ENCODE measurements at places on chromosomes 1 and 21.

GRCh38 chr1:33535334-33535733 lies 62.9 kb downstream of the ZSCAN20 start:
- no peak for DNase-seq

GRCh38 chr1:8684590-8684989 lies 132.8 kb downstream of the RERE start:
- no peak for DNase-seq

- no peak for DNase-seq
Observed at GRCh38 chr1:68121536-68121935, 71.1 kb upstream of the DIRAS3 start.

- no peak for DNase-seq
Observed at GRCh38 chr1:197521118-197521739, 253.2 kb downstream of the CRB1 start.

DNA sequence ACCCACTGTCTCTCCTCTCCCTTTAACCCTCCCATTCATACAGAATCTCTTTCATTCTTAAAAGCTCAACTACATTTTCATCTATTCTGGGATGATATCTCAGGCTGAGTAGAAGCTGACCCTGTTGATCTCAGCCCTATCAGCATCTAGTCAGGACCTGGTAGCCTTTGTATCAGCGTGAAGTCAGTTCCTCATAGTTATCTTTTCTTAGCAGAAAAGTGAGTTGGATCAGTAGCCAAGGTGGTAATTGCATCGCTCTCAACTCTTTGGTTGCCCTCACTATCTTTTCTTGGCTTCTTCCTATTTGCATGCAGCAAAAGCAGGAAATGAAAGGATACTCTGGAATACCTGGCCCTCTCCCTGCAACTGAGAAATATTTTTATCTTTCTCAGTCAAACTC lies 13.6 kb upstream of the GOLT1A start:
- DNase-seq = no peak

GRCh38 chr21:35617491-35617890 lies 442.8 kb downstream of the SETD4 start:
- DNase-seq = no peak

GRCh38 chr1:162537216-162537615 lies 24.3 kb upstream of the UAP1 start:
- no peak for DNase-seq

GRCh38 chr1:244217711-244218110 lies 166.6 kb downstream of the ZBTB18 start:
- DNase-seq = no peak

All from stimulated activated CD8-positive, alpha-beta memory T cell treated with anti-CD3 and anti-CD28 coated beads, Interleukin-15, amount 100 ng/mL, for 48 hours (primary cell).